T-helper 2 cell treated with Interferon-gamma antibody and Interleukin-4, amounts not matched to agents 5 μg/mL and 100 μg/mL, for 36 hours (primary cell): ENCODE measurements at places on chromosomes 7 and 10.

GRCh38 chr7:92705831-92706230, 115.6 kb upstream of the FAM133B start:
- no peak for DNase-seq

DNA sequence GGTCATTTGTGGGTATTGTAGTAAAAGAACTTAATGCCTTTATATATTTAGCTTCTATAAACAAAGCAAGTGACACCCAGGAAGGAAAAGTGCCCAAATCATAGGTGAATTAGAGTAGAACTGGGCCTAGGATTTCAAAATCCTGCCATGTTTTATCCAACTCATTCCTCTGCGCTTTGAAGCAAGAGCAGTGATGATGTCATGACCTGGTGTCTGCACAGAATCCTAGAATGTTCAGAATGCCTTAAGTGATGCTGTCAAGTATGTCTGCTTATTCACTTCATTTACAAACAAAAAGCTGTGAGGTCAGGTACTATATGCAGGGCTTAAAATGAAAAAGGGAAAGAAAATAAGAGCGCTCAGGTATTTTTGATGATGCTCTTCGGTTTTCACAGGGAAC, 737.2 kb upstream of the ANKRD30A start:
- no peak for DNase-seq

- DNase-seq, result peak; percentile 40
Observed at GRCh38 chr7:130893441-130893894, 159.5 kb upstream of the KLF14 start.

DNA sequence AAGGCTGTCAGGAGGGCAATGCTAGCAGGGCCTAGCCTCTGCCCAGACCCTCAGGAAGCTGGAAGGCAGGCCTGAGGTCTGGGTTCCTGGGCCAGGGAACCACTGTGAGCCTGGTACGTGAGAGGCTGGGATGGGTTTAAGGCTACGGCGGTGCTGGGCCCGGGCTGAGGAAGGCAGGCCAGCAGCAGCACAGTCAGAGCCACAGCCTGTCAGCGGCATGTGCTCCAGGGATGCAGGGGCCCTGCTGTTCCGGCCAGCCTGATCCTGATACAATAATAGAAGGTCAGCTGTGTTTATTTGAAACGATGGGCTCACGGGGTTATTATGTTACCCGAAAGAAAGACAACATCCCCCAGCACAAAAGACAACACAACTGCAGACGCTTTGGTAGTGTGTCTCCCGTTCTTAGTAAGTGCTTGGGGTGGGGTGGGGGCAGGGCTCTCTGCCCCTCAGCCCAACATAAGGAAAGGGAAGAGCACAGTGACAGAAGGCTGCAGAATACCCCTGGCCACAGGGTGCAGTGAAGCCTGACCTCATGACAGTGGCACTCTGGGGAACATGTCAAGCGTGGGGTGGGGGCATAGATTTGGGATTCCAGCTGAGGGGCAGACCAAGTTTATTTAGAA, 95.0 kb downstream of the COL13A1 start:
- no peak for DNase-seq

DNA sequence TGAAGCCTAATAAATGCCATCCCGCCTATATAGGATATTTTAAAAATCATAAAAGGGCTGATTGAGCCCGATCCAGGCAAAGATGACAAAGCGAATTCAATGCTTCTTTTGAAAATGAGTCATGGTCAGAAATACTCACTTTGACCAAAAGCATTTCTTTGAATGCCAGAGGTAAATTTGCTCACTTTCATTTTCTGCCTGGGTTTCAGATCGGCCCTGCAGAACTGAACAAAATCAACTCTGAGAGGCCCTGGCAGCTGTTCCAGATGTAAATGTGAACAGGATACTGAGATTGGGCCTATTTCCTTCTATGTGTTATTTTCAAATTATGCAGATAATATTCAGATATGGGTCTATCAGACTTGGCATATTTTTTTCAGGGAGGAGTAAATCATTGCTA, 114.8 kb upstream of the ARID5B start:
- peak; percentile 31 for DNase-seq

- no peak for DNase-seq
Observed at GRCh38 chr10:112288486-112288885, 5.3 kb downstream of the TECTB start.

- no peak for DNase-seq
Observed at GRCh38 chr10:101770331-101771215, 5.3 kb downstream of the FGF8 start.

GRCh38 chr10:43293677-43294057, 26.8 kb upstream of the RASGEF1A start:
- DNase-seq, result no peak

GRCh38 chr10:78579995-78580394, 488.8 kb upstream of the ZMIZ1 start:
- no peak for DNase-seq

GRCh38 chr10:232878-233277, 97.6 kb downstream of the ZMYND11 start:
- DNase-seq, result no peak

- no peak for DNase-seq
Observed at GRCh38 chr10:103545771-103546281, 52.3 kb downstream of the NEURL1 start.

GRCh38 chr7:137664846-137665245, 181.9 kb downstream of the DGKI start:
- DNase-seq, result no peak

- no peak for DNase-seq
Observed at GRCh38 chr10:123804716-123805115, 86.9 kb downstream of the CPXM2 start.

DNA sequence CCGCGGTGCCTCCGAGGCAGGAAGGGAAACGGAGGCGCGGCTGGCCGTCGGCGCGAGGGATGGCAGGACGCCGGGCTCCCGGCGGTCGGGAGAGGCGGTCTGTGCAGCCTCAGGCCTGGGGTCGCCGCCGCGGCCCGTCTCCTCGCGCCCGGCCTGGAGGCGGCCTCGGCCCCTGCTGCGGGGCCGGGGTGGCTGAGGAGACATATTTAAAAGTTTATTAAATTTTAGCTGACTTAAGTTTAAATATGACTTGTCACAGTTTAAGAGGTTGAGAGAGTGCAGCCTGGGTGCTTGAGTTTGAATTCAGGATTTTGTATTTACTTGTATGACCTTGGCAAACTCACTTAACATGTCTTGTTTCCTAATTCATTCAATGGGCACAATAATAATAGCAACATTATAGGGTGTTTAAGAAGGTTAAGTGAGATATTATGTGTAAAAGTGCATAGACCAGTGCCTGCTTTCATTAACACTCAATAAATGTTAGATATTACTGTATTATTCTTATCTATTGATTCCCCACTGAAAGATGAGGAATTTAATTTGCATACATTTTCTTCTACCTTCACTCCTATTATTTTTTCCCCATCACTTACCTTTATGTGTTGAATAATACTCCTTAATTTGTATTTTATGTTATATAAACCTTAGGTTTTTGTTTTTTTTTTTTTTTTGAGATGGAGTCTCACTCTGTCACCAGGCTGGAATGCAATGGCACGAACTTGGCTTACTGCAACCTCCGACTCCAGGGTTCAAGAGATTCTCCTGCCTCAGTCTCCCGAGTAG, 718 bp downstream of the DYNC2I1 start:
- DNase-seq, result no peak

GRCh38 chr10:31102421-31102820, 70.8 kb upstream of the ZNF438 start:
- DNase-seq, result no peak

DNA sequence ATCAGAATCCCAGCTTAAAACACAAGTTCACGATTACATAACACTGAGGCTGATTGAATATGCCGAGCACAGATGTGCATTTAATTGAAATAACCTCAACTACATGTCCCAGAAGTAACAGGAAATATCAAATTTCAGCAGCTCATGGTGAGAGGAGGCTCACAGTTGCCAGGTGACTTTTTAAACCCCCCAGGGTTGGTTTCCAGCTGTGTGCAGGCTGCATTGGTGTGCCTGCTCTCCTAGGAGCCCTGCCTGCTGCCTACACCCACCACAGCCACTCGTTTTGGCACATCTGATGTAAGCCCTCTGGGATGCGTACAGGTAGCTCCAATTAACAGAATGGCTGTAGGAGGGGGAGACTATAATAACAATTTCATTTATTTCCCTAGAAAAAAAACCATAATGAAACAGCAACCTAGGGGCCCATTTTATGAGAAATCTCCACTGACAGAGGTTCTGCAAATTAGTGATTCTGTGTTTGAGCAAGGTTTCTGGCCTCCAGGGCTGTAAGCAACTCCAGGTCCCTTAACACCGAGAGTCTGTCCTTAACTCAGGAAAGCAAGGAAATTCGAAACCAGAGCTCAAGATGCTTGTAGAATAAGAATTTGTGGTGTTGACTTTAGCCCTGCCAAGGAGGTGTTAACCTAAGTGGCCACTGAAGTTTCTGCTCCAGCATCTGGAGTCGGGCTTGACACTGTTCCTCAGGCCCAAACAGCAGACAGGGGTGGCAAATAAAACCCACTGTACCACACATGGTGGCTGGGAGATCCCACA, 161.9 kb downstream of the BMPER start:
- DNase-seq, result no peak

DNA sequence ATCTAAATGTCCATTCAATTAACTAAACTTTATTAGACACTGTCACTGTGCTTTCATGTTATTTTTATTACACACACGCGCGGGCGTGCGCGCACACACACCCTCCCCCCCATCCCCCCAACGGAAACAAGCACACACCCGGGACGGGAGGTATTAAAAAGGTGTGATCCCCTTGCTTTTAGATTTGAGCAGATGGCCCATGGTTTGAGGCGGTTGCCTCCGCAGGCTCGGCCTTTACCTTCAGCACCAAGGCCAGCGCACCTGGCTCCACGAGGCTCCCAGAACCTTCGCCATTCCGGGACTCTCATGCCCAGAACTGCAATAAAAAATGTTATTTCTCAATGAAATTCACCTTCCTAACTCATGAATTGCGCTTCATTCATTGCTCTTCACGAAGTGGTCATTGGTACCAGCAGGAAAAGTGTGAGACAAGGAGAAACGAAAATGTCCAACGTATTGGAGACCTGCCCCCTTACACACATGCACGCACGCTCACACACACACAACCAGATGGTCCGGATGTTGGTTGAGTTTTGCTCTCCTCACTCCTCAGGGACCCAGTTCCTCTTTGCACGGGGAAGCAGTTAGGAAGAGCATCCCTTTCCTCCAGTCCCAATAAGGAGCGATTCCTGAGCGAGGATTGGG, 20.8 kb upstream of the PTF1A start:
- DNase-seq, result no peak

- DNase-seq, result no peak
Observed at GRCh38 chr7:19677180-19677579, 31.7 kb downstream of the POLR1F start.

- DNase-seq, result no peak
Observed at GRCh38 chr10:88541116-88541626, 41.9 kb downstream of the RNLS start.

GRCh38 chr10:71159892-71160291, 52.5 kb upstream of the UNC5B start:
- DNase-seq, result no peak

DNA sequence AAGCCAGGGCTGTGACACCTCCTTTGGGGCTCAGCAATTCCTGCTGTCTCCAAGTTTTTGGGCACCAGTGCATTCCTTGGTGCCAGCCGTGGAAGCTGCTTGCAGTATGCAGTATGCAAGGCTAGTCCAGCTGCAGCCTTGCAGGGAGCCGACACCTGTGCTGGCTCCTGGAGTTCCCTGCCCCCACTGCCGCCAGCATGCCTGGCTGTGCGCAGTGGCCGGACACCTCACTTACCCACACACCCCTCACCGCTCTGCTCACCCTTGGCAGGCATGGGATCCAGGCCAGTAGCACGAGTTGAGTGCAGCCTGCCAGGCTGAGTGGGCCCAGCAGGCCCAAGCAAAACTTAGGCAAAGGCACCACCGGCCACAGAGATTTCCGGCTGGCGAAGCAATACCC, 77.4 kb downstream of the SAMD9 start:
- DNase-seq, result no peak

GRCh38 chr7:132292803-132293202, 283.5 kb downstream of the PLXNA4 start:
- no peak for DNase-seq

DNA sequence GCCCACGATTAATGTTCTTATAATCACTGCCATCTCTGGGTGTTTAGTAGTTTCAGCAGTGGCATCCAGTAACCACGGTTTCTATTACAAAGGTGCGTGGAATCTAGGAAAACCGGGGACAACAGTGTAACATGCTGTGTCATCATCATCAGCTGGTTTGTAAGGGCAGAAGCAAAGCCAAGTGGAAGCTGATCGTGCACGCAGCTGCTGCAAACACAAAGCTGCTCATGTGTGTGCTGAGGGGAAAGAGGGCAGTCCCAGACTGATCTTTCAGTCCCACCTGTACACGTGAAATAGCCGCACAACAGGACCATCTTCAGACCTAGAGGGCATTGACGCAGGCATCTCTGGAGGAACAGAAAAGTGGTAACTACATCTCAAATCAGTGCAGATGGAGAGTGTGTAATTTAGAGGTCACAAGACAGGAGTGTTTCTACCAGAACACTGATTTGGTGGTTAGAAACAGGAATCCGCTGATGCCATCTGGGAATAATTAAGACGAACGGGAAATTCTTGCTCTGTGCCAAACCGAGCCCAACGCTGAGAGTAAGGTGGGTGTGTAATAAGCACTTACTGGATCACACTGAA, 13.4 kb downstream of the ANKRD16 start:
- no peak for DNase-seq

GRCh38 chr7:30845426-30846135, 66.1 kb upstream of the AQP1 start:
- DNase-seq, result no peak

DNA sequence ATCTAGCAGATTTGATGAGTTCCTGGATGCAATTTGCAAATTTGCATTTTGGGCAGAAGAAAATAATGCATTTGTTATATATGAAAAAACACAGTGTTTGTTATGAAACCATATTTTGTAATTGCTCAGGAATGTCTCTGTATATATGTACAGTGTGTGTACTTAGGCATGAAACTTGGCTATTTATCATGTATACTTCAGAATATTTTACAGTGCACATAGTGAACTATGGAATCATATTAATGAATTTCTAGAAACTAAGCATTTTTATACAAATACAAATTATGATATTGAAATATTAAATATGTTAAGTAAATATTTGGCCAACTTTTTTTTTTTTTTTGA, 107.5 kb downstream of the TWIST1 start:
- no peak for DNase-seq

DNA sequence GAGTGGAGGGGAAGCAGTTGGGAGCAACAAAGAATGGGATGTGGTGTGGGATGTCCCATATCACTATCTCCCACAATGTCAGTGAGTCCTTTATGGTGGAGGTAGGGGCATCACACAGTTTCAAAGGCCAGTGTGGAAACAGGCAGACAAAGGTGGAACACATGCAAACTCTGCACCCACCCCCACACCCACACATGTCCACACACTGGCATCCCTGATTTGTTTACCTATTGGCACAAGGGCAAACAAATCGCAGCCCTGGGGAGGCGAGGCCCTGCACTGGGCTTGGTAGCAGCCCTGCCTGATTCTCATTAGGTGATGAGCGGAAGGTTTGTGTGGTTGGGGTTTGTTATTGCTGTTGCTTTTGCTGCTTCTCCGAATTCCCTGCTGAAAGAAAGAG, 243.3 kb downstream of the GRID1 start:
- DNase-seq, result no peak
